ENCODE measurements at places on chromosomes 3 and 15. TPM values are rescaled to one million over a fixed set of nuclear protein-coding genes. Genes with fewer than 3 reads are reported as not detected.
A peak's percentile ranks its signal among the peaks of the same experiment; 100 is the strongest.

The IL16 gene
- total RNA-seq: 19.1 TPM

The DNASE1L3 gene
- total RNA-seq: 10.4 TPM

The C3orf49 gene
- not detected for total RNA-seq

The CLRN1 gene
- total RNA-seq: not detected

The CHD2 gene
- 124 TPM for total RNA-seq

The CPEB1 gene
- total RNA-seq: not detected

DNA sequence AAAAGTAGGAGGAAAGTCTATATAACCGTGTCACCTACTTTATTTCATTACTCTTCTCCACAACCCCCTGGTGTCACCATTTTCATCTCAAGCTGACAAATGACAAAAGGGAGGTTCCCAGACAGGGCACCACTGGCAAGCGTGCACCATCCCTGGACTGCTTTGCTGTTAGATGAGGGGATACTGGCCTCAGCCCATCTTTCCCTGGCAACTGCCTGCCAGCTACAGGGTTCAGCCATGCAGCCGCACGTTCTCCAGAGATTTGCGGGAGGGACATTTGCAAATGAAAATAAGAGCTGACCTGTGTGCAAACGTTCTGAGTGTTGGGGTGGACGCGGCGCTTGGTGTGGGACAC lies 660 bp downstream of the UROC1 start:
- no peak overlapping the region for H3K4me3 ChIP-seq
- H3K27me3 ChIP-seq: no peaks in the 10 kb centered on the region
- H3K4me1 ChIP-seq: no peaks in the 10 kb centered on the region
- DNase-seq: no peak

GRCh38 chr15:88388686-88389085 lies 78.5 kb downstream of the MRPL46 start:
- H3K27ac ChIP-seq: no peak overlapping the region
- no peaks in the 10 kb centered on the region for H3K27me3 ChIP-seq
- no peaks in the 10 kb centered on the region for H3K36me3 ChIP-seq
- no peaks in the 10 kb centered on the region for H3K4me1 ChIP-seq
- H3K4me3 ChIP-seq: no peak overlapping the region

DNA sequence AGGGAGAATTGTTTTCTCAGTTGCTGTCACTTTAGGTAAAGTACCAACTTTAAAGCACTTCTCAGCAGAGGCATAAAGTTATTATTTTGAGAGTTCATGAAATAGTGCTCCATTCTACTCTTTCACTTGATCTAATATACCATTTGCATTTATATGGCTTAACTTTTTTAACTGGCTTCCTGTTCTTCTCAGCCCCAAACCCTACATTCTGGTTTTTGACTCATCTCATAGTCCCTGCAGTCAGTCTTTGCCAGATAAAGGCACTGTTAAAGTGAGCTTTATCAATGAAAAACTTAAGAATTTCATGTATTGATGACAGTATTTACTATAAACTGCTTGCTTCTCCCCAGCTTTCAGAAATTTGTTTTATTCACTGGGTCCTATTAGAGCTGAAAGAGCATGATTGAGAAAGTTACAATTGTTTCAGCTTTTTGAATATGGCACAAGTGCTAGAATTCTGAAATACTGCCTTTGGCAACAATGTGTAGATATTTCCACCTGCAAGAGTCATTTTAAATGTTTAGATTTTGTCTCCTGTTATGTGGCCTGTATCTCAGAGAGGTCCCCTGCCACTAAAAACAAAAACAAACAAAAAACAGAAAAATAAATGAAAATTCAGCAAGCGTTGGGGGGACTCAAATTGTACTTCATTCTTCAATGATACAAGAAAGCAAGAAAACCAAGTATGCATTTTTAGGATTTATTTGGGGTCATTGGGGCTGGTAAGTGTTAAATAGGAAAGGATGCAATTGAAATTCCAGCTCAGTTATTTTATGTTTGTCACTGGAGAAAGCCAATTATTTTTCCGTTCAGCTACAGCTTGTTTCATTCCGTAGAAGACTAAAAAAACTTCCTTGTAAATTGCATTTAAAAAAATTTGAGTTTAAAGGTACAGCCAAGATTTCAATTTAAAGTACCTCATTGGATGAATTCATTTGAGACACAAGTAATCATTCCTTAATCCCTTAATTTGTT lies 28.6 kb downstream of the TGFBR2 start:
- DNase-seq: no peak
- no peak overlapping the region for H3K4me3 ChIP-seq
- no peaks in the 10 kb centered on the region for H3K27me3 ChIP-seq
- peaks cover 9% of the 10 kb centered on the region for H3K36me3 ChIP-seq
- no peak overlapping the region for H3K27ac ChIP-seq

- DNase-seq: no peak
- H3K4me1 ChIP-seq: no peaks in the 10 kb centered on the region
- no peak overlapping the region for H3K4me3 ChIP-seq
- no peaks in the 10 kb centered on the region for H3K27me3 ChIP-seq
- H3K27ac ChIP-seq: no peak overlapping the region
These were observed 375.2 kb downstream of the TUSC7 start for GRCh38 chr3:117084739-117085270.

- no peak overlapping the region for H3K4me3 ChIP-seq
- no peaks in the 10 kb centered on the region for H3K36me3 ChIP-seq
- H3K27ac ChIP-seq: peak overlapping the region; percentile 40
- H3K27me3 ChIP-seq: no peaks in the 10 kb centered on the region
- DNase-seq: no peak
These were observed 129.8 kb downstream of the MBNL1 start for GRCh38 chr3:152398495-152398894.

- no peaks in the 10 kb centered on the region for H3K4me1 ChIP-seq
- H3K27ac ChIP-seq: no peak overlapping the region
- DNase-seq: no peak
- no peaks in the 10 kb centered on the region for H3K36me3 ChIP-seq
- H3K4me3 ChIP-seq: no peak overlapping the region
- H3K27me3 ChIP-seq: no peaks in the 10 kb centered on the region
These were observed 356.5 kb upstream of the IL12A start for GRCh38 chr3:159632128-159632527.

GRCh38 chr3:30475038-30475808 lies 131.2 kb upstream of the TGFBR2 start:
- H3K27me3 ChIP-seq: no peaks in the 10 kb centered on the region
- H3K27ac ChIP-seq: no peak overlapping the region
- H3K36me3 ChIP-seq: no peaks in the 10 kb centered on the region
- DNase-seq: no peak
- no peaks in the 10 kb centered on the region for H3K4me1 ChIP-seq

DNA sequence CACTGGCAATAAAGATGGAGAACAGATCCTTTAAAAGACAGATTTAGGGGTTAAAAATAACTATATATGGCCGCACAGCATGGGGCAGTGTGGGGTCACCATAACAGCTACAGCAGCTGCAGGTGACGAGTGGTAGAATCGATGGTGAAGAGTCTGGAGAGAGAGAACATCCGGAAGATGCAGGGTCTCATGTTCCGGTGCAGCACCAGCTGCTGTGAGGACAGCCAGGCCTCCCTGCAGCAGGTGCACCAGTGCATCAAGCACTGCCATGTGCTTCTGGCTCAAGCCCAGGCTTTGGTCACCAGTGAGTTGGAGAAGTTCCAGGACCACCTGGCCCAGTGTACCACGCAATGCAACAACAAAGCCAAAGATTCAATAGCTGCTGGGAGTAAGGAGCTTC lies 93.7 kb upstream of the IMPG2 start:
- no peak overlapping the region for H3K4me3 ChIP-seq
- H3K4me1 ChIP-seq: no peaks in the 10 kb centered on the region
- H3K27ac ChIP-seq: no peak overlapping the region
- no peak for DNase-seq
- H3K36me3 ChIP-seq: no peaks in the 10 kb centered on the region

DNA sequence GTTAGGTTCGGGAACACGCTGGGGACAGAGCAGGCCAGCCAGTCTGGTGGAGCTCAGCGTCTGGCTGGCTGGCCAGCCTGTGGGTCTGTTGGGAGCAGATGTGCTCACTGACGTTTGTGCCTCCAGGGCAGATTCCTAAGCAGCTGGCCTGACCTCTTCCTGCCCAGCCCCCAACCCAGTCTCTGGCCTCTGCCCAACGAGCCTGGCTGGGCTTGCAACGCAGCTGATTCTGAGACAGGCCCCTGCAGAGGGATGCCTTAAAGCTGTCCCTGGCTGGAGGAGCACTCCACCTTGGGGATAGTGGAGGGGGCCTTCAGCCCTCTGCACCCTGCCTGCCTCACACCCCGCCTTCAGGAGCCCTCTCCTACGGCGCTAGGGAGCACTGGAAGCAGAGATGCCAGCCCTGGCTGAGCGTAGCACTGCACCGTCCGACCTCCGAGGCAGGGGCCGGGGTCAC lies 46.0 kb downstream of the KLF13 start:
- H3K4me3 ChIP-seq: no peak overlapping the region
- H3K4me1 ChIP-seq: peaks cover 92% of the 10 kb centered on the region
- DNase-seq: no peak
- H3K27ac ChIP-seq: no peak overlapping the region
- peaks cover 62% of the 10 kb centered on the region for H3K36me3 ChIP-seq
- H3K27me3 ChIP-seq: no peaks in the 10 kb centered on the region

GRCh38 chr3:14179114-14179465 lies 473 bp downstream of the LSM3 start:
- DNase-seq: no peak
- H3K36me3 ChIP-seq: peaks cover 28% of the 10 kb centered on the region
- H3K4me1 ChIP-seq: peaks cover 64% of the 10 kb centered on the region
- no peak overlapping the region for H3K27ac ChIP-seq
- peak overlapping the region; percentile 59 for H3K4me3 ChIP-seq

- no peak overlapping the region for H3K4me3 ChIP-seq
- no peaks in the 10 kb centered on the region for H3K36me3 ChIP-seq
- H3K27ac ChIP-seq: no peak overlapping the region
- DNase-seq: no peak
- H3K27me3 ChIP-seq: no peaks in the 10 kb centered on the region
- peaks cover 7% of the 10 kb centered on the region for H3K4me1 ChIP-seq
These were observed 237.0 kb upstream of the LRTM1 start for GRCh38 chr3:55164876-55165275.
